Large intestine (tissue), 12 donors: ENCODE measurements at places on chromosomes 2 and 18. TPM values are rescaled to one million over a fixed set of nuclear protein-coding genes. Genes with fewer than 3 reads are reported as not detected.
A peak's percentile ranks its signal among the peaks of the same experiment; 100 is the strongest.

ACADL gene
- polyA plus RNA-seq = 1.3 TPM

SEPTIN10 gene
- polyA plus RNA-seq = 67.4 TPM

EGR4 gene
- 0.04 TPM for polyA plus RNA-seq

FAP gene
- polyA plus RNA-seq = 10.6 TPM

DNA sequence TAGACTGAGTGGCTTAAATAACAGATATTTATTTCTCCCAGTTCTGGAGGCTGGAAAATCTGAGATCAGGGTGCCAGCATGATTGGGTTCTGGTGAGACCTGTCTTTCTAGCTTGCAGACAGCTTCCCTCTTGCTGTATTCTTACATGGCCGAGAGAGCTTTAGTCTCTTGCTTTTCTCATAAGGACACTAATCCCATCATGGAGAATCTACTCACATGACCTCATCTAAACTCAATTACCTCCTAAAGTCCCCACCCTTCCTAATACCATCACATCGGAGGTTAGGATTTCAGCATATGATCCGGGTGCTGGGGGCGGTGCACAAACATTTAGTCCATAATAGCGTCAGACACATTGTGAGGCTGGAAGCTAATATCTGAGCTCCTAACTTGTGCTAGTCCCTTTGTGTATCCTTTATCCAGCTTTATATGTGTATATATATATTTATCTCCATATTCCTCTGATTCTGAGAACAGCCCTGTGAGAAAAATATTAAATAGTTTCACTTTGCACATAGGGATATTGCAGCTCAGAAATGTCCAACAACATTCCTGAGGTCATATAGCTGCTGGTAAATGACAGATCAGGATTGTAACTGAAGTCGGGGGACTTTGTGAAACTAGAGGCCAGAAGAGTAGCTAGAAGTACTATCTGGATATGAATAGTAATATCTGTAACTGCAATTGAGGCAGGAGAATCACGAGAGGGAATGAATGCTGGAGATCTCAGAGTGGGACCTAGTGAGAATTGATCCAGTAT lies 28.9 kb downstream of the MARCHF4 start:
- no peak for DNase-seq

DNA sequence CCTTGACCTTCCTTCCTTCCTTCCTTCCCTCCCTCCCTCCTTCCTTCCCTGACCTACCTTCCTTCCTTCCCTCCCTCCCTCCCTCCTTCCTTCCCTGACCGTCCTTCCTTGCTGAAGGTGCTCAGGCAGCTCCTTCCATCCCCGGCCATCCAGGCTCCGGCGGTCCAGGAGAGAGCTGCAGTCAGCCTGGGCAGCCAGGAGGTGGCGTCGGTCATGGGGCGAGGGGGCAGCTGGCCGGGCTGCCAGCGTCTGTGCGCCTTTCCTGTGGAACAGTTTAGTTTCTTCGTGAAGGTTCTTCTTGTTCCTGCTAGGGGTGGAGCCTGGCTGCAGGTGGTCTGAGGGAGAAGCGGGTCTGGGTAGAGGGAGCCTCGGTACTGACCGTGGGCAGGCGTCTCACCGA lies 15.7 kb downstream of the GPR35 start:
- DNase-seq = peak; percentile 26

DNA sequence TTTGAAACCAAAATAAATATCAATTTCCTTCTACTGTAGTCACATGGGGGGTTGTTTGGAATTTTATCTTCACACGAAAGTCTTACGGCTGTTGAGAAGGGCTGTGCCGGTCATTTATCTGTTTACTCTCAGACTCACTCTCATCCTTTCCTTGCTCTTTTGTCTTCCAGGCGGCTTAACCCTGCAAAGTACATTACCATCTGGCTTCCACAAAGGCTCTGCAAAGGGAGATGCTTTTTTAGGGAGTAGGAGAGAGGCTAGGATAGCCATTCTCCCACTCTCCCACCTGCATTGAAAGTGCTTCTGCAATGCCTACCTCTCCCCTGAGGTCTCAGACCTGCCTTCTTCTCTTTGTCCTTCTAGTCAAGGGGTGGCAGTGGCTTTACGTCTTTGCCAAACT lies 247.6 kb downstream of the MEIS1 start:
- no peak for DNase-seq
